ENCODE measurements at places on chromosomes 6 and 20.

DNA sequence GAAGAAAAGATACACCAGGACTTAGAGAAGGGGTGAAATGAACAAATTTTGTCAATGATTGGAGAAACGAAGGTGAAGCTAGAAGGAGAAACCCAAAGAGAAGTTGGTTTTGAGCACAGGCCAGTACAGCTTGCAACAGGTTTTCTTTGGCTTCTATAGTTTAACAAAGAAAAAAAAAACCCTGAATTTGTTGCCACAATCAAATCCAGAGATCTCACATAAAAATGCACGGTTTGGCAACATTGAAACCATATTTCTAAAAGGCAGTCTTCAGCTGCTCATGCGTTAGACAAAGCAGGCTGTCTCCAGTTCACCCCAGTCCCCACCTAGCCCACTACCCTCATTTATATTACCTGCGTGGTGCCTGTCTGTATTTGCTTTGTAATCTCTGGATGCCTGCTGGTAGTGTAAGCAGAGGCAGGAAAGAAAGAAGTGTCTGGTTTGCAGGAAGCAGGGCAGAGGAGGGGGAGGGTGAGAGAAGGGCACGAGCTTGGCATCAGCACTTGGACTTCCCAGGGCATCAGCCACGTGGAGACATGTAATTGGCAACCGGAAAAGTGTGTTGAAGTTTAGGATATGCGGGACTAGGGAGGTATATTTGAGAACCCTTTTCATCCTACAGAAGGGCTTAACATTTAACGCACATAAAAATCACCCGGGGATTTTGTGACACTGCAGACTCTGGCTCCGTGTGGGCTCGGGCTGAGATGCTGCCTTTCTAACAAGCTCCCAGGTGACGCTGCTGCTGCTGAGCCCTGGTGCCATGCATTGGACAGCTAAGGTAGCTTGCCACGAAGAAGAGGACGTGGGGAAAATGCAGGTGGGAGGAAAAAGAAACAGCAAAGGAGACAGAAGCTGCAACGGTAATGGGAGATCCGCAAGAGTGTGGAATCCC, 14.4 kb downstream of the PFDN4 start:
- no peak for DNase-seq

GRCh38 chr6:41040940-41041536, 1.2 kb upstream of the TSPO2 start:
- DNase-seq = no peak

GRCh38 chr6:106103728-106104109, 17.6 kb downstream of the PRDM1 start:
- no peak for DNase-seq

DNA sequence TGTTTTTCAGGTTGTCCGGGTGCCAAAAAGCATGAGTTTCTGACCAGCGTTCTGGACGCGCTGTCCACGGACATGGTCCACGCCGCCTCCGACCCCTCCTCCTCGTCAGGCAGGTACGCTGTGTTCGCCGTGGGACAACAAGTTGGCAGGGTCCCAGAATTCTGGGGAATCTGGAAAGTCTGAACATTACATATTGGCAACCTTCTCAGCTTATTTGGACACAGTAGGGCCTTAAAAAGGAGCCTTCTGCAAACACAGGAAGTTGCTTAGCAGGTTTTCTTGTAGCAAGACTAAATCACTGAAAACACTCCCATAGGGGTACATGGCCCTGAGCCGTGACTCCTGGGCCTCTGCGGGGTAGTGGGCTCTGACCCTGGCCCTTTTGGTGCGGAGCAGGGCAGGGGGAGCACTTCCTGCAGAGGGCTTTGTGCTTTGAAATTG, 209.7 kb downstream of the SMOC2 start:
- DNase-seq = no peak

GRCh38 chr20:23082846-23083552, 3.1 kb downstream of the CD93 start:
- no peak for DNase-seq

Measured in activated gamma-delta T cell (primary cell).